GF-D8 (cell line): ENCODE measurements at places on chromosomes 3 and 15.
A peak's percentile ranks its signal among the peaks of the same experiment; 100 is the strongest.

DNA sequence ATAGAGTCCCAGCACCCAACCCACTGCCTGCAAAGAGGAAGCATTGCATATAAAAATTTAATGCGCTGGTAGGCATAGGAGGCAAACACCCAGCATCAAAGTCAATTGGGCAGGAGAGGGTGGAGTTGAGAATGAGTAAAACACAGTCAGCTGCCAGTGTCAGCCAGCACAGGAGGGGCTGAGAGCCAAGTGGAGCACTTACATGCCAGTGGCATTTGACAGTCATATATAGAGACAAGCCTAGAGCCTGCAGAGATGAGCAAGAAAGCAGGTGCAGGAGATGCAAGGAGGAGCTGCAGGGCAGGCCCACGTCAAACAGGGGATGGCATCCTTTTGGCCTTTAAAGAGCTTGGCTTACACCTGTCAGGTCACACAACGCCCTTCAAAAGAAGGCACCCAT lies 27.6 kb upstream of the ZFAND6 start:
- DNase-seq, result no peak

GRCh38 chr3:106326941-106327695 lies 458.3 kb upstream of the CBLB start:
- DNase-seq, result no peak

DNA sequence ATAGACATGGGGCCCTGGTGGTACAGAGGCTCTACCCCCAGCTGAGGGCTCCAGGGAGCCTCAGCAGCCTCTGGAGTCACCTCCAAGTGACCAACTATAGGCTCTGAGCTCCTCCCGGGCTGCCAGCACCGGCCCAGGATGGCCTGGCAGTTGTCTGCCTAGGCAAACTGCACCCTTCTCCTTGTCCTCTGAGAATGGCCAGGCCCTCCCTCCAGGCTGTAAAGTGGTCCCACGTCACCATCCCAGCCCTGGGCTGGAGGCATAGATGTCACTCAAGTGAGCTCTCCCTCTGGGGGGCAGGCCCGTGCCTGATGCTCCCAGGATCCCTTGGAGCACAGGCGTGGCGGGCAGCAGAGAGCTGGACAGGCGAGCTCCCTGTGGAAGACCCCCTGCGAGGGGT lies 120.1 kb downstream of the SEC22A start:
- DNase-seq, result no peak

DNA sequence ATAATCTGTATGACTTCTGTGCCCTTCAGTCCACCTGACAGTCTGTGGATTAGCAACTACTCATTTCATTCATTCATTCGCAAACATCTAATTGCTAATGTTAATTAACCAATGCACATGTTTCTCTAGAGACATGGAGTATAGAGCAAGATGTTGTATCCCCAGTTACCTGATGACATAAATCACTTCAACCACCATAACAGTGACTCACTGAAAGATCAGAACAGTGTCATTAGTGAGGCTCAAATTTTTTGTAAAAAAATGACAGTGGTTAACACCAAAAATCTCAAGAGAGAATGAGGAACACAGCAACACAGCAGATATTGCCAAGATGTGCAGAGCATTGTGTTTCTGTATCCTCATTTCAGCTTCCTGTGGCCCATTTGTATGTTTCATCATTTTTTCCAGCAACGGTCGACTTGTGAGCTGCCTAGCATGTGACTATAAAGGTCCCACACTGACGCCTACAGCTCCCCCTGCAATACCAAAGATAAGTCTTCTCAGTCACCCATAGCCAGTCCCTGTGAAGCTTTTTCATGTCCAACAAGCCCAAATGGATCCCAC lies 3.7 kb upstream of the PLD1 start:
- peak; percentile 99 for DNase-seq

GRCh38 chr3:5057272-5057671 lies 64.8 kb upstream of the ARL8B start:
- no peak for DNase-seq

DNA sequence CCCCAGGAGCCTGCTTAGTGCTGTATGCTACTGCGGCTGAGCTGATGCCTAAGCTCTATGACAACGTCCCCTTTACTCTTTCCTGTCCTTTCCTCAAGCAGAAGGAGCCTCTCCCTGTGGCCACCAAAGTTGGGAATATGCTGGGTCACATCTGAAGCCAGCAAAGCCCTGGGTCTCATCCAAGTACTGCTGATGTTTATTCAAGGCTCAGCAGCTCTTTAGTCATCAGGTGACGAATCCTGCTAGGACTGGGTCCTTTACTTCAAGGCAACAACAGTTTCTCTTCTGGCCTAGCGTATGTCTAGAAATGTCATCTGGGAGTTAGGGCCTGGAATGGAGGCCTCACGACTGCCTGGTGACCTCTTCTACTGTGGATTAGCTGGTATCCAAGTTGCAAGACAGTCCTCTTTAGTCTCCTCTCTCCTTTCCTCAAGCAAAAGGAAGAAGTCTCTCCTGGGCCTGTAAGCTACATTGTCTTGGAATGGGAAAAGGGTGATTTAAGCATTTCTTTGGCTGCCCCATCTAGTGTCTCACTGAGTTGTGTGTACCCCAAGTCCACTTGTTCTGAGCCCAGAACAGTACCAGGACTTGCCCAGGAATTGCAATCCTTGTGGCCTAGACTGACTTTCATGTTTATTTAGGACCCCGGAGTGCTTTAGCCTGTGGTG lies 63.9 kb downstream of the TNFAIP8L3 start:
- DNase-seq, result no peak

GRCh38 chr3:188697127-188697526 lies 474.6 kb upstream of the TPRG1 start:
- no peak for DNase-seq

DNA sequence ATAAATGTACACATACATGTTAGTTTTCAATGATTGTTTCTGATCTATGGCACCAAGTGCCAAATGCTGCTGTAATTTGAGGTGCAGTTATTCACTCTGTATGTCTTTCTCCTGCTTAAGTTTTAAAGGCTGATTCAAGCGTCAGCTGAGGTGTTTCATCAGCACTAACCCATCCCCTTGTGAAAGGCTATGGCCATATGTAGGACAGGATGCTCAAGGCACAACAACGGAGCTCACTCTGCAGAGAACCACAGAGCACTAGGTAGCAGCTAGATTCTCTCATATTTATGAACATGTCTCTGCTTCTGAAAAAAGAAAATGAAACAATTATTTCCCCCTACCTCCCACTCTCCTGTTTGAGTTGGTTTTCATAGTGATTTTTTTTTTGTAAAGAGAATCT lies 340.0 kb upstream of the TMCO5A start:
- DNase-seq, result no peak

DNA sequence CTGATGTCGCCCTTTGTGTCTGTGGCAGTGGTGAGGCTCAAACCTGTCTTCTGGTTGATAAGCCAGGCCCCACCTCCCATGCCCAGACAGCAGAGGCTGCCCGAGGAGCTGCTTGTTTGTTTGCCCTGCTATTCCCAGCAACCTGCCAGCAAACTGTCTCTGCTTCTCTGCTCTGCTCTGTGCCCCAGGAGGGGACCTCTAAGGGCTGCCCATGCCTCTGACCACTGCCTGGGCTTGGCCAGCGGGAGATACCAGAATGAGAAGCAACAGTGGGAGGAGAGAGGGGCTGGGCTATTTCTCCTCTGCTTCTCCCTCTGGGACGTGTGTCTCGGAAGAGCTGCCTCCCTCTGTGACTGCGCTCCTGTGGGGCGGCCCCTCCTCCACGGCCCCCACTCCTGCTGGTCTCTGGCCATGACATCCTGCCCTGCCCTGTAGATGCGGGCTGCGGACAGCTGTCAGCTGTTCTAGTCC lies 213.1 kb downstream of the RPLP1 start:
- DNase-seq, result no peak

DNA sequence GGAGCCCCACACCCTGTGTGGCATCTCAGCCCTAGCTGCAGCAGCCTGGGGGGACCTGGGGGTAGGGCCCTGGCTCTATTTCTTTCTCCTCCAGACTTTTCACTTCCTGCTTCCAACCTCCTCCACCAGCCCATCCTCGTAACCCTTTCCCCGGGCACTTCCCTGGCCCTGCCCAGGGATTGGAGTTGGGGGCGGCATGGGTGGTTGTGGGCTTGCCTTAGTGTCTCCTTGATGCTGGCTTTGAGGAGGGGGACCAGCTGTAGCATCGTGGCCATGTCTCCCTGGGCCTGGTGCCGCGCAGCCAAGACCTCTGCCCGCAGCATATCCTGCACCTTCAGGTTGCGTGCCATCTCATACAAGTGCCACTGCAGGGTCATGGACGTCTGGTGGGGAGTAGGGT lies 28.1 kb downstream of the CYP11A1 start:
- DNase-seq, result no peak

GRCh38 chr3:136952292-136952691 lies 5.5 kb upstream of the IL20RB start:
- DNase-seq, result no peak

GRCh38 chr15:63388511-63388910 lies 6.9 kb upstream of the CA12 start:
- DNase-seq, result no peak

- DNase-seq, result no peak
Observed at GRCh38 chr3:69113536-69113935, 8.9 kb downstream of the LMOD3 start.

DNA sequence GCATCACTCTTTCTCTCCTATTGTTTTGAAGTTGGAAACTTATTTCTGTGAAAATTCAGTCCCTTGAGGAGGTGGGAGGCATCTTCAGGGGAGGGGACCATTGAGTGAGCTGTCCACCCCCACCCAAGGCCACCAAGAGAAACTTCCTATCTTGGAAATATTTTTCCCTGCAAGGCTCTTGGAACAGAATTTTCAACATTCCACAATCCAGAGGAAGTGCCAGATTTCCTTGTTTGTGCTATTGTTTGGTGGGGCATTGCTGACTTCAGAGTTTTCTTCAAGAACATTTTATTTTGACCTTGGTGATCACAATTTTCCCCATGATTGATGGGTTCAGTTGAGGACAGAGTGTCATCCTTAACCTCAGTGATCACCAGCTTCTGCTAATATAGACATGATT lies 12.0 kb downstream of the DNASE1L3 start:
- DNase-seq, result no peak

- DNase-seq, result no peak
Observed at GRCh38 chr15:64915518-64916227, 4.0 kb downstream of the ANKDD1A start.

DNA sequence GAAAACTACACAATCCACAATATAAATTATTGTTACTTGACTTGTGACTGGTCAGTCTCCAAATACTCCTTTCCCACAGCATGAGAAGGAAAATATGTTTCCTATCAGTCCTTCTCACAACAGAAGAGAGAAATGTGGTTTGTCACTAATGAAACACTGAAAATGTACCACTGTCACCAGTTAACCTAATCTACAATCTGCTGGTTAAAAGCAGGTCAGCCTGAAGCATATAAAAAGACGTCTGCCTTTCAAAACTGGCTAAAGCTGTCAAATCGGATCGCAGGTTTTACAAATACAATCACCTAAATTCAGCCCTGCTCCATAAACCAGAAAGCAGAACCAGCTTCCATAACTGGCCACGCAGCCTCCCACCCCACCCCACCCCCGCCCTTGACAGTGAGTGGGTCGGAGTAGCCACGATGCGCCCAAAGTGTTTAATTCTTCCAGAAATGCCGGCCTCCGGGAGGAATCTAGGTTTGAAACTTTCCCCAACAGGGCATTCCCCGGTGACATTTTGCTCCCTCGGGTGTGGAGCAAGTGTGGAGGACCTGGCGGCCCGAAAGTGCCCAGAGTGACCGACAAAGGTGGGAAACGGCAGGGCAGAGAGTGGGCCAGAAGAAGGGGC lies 682 bp downstream of the ETFA start:
- DNase-seq, result no peak

GRCh38 chr3:106161246-106161645 lies 292.4 kb upstream of the CBLB start:
- no peak for DNase-seq

GRCh38 chr3:168040607-168041208 lies 55.0 kb downstream of the GOLIM4 start:
- DNase-seq, result peak; percentile 49

DNA sequence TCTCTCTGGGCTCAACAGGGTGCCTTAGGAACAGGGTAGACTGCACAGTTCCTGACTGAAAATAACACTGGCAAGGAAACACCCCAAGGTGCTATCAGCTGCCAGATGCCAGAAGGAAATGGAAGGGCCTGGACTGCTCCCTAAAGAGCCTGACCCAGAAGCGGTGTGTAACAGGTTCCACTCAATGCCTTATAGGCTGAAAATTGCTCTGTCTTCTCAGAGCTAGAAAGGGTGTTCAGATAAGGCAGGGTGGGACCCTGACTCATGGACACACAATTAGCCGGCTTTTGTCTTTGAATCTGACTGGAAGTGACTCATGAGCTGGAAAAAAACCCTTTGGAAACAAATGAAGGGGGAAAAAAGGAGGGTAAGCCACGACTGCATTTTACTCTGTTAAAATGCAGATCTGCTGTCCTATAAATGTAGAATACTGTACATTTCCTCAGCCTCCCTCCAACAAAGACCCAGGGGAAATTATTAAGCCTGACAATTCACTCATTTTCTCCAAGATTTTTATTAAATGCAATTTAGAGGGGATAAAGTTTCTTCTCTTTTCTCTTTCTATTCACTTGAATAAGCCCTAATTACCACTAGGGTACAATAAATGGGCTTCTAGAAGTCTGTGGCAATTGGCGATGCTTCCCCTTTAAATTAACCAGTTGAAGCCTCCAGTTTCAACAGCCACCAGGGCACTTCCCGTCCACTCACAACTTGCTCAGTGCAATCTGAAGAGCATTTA lies 160.2 kb upstream of the TBL1XR1 start:
- peak; percentile 32 for DNase-seq

- no peak for DNase-seq
Observed at GRCh38 chr3:110816008-110816407, 255.6 kb upstream of the NECTIN3 start.

DNA sequence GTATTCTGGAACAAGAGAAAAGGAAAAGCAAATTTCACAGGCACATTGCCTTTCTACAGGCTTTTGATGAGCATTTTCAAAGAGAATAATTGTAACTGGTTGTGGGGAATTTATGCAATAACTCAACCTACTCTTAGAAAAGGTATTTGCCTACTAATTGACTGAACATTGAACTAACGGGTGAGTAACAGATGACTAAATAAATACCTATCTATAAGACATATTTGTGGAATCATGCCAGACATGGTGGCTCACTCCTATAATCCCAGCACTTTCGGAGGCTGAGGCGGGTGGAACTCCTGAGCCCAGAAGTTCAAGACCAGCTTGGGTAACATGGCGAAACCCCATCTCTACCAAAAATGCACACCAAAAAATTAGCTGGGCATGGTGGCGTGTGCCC lies 367.7 kb downstream of the CGGBP1 start:
- no peak for DNase-seq

GRCh38 chr3:192042116-192042515 lies 581.2 kb downstream of the PYDC2 start:
- no peak for DNase-seq

- no peak for DNase-seq
Observed at GRCh38 chr3:11563865-11564185, 79.9 kb downstream of the VGLL4 start.

DNA sequence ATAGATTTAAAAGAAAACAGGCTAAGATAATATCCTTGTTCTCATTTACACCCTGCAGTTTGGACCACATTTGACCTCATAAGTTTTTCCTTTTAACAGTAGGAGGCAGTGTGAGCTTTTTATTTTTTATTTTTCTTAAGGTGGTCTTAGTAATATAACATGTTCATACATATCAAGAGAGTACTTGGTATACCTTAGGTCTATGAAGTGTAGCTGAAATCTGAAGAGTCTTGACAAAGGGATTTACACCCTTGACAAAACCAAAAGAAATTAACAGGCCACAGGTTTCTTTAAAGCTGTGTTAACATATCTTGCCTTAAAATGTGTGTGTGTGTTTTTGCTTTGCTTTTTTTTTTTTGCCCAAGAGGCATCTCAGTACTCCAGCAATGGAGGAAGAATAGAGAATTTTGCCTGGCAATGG lies 3.2 kb downstream of the RAP2B start:
- no peak for DNase-seq

- DNase-seq, result no peak
Observed at GRCh38 chr15:60469893-60470641, 8.9 kb downstream of the ICE2 start.
